ENCODE measurements at places on chromosomes 1 and 21. TPM values are rescaled to one million over a fixed set of nuclear protein-coding genes. Genes with fewer than 3 reads are reported as not detected.

The BNIPL gene
- not detected for total RNA-seq

The CR1 gene
- total RNA-seq, result not detected

The LCE1F gene
- not detected for total RNA-seq

The FMOD gene
- total RNA-seq, result not detected

The IFI44L gene
- total RNA-seq, result 5.4 TPM

The PTPN22 gene
- total RNA-seq, result 0.59 TPM

The PRKAB2 gene
- total RNA-seq, result 20.8 TPM

The PLCH2 gene
- 0.12 TPM for total RNA-seq

The GJA5 gene
- total RNA-seq, result not detected

The AKR7A3 gene
- 0.84 TPM for total RNA-seq

The LINGO4 gene
- not detected for total RNA-seq

The TRABD2B gene
- not detected for total RNA-seq

The SPRR1B gene
- total RNA-seq, result not detected

The RGS16 gene
- total RNA-seq, result 4.1 TPM

The FASLG gene
- total RNA-seq, result not detected

The BSND gene
- not detected for total RNA-seq

Data from RPMI7951 (cell line).